GM18507 (cell line): ENCODE measurements at places on chromosomes 7 and 10.

DNA sequence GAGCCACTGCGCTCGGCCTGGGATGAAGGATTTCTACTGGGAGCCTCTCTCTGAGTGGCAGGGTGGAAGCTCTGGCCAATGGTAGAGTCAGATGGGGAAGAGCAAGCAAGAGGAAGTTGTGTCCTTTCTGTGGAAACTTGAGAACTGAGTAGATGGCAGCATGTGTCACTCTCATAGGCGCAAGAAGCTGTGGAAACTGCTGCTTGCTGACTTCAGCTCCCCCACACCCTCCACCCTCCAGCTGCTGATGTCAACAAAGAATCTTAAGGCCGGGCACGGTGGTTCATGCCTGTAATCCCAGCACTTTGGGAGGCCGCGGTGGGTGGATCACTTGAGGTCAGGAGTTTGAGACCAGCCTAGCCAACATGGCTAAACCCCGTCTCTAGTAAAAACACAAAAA, 39.8 kb upstream of the SRGN start:
- DNase-seq: no peak

- DNase-seq: no peak
Measured at GRCh38 chr10:6465854-6466601, 114.0 kb downstream of the PRKCQ start.

DNA sequence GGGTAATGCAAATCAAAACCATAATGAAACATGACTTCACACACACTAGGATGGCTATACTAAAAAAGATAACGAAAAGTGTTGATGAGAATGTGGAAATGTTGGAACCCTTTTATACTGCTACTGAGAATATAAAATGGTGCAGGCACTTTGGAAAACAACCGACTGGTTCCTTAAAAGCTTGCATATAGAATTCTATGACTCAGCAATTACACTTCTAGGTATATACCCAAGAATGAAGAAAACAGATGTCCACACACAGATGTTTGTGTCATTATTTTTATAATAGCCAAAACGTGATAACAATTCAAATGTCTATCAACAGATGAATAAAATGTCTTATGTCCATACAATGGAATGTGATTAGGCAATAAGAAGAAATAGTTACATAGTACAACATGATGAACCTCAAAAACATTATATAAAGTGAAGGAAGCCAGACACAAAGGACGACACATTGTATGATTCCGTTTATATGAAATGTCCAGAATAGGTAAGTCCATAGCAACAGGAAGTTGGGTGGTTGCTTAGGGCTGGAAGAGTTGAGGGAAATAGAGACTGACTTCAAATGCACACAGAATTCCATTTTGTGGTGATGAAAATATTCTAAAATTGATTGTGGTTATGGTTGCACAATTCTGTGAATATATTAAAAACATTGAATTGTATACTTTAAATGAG, 148.3 kb upstream of the PHYHIPL start:
- DNase-seq: no peak

DNA sequence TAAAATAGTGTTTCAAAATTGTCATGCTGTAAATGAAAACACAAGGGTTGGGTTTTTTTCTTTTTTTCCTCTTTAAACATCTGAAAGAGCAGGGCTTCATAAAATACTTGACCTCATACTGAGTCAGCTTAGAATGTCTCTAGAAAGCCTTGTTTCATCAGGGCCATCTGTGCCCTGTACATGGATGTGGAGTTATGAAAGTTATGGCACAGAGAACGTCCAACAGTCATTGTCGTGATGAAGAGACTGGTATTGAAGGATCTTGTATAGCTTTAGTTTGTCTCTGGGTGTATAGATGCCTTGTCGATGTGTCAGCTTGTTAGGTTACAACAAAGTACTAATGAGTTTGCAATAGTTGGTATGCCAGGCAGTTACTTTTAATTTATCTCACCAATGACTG, 127.3 kb downstream of the FAM204A start:
- DNase-seq: no peak

GRCh38 chr10:7563368-7563767, 103.4 kb downstream of the ITIH5 start:
- DNase-seq: no peak

DNA sequence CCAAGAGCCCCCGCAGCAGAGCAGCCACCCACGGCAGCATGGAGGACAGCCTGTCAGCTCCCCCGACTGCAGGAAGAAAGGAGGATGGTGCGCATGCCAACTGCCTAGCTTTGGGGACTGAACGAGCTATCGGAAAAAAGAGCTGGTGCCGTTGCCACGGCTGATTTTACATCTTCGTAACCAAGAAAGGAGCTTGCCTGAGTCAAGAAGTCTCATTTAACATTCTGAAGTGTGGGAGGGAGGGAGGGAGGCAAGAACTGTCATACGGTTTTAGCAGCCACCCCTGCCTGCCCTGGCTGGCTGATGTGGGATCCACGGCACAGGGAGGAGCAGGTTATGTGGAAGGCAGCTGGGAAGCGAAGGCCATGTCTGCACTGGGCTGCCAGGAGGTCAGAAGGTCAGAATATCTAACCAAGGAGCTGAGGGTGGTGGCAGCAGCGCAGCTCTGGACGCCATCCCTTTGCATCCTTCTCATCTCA, 74.7 kb upstream of the CAMK2B start:
- no peak for DNase-seq

- DNase-seq: peak; percentile 28
Measured at GRCh38 chr7:104848138-104848990, 165.6 kb upstream of the KMT2E start.

- no peak for DNase-seq
Measured at GRCh38 chr7:109386959-109387358, 817.3 kb downstream of the DNAJB9 start.

GRCh38 chr7:16916738-16917137, 35.0 kb upstream of the AGR3 start:
- DNase-seq: no peak

DNA sequence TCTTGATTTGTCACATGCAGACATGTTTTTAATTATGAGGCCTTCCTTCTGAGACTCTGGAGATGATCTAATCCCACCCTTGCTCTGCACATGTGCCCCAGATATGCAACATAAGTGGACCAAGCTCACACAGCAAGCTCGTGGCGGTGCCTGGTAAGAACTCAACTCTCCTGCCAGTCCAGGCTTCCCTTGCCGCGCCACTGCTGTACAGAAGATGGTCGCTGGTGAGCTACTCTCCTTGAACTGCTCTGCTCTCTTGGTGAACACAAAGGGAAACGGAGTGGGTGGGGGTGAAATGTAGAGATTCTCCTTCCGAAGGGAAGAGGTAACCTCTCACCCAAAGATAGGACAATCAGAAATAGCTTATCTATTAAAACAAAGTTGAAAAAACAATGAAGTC, 25.7 kb downstream of the MYOF start:
- no peak for DNase-seq
